ENCODE measurements at places on chromosomes 5 and 9.

GRCh38 chr5:131262953-131263541, 806 bp upstream of the CDC42SE2 start:
- no peak for DNase-seq

DNA sequence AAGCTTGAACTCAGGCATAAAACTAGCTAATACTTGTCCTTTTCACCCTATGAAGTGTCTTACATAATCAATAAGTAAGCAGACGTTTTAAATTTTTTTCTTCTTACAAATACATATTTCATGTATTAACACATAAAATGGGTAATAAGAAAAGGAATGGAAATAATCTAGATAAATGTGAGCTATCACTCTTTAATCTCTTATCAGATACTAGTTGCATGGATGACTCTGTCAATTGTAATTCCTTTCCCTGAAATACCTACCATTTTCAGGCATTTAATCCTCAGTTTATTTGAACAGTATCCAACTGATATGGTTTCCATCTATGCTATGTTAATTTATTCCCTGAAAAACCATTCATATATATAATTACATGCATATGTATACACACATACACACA, 166.0 kb upstream of the RGS7BP start:
- no peak for DNase-seq

GRCh38 chr5:66477596-66477995, 118.6 kb upstream of the MAST4 start:
- DNase-seq = no peak

DNA sequence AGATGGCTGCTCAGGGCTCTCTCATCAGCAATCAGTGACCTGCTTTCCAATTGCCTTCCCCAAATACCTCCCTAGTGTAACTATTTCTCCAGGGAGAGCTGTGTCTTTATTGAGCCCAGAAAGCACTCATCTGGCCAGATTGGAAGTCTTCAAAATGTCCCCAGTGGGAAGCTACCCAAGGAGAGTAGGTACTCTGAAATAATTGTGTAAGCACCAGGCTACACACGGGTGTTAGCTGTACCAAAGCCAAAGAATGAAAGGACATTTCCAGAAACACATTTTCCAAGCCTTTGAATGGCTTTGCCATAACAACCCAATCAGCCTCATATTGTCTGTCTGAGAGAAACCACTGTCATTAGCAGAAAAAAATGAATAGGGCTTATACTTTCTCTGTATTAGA, 318.8 kb downstream of the FAM170A start:
- DNase-seq = no peak

GRCh38 chr9:72936679-72937078, 16.2 kb downstream of the ALDH1A1 start:
- DNase-seq = no peak

GRCh38 chr9:129253803-129254381, 75.8 kb upstream of the IER5L start:
- DNase-seq = no peak

DNA sequence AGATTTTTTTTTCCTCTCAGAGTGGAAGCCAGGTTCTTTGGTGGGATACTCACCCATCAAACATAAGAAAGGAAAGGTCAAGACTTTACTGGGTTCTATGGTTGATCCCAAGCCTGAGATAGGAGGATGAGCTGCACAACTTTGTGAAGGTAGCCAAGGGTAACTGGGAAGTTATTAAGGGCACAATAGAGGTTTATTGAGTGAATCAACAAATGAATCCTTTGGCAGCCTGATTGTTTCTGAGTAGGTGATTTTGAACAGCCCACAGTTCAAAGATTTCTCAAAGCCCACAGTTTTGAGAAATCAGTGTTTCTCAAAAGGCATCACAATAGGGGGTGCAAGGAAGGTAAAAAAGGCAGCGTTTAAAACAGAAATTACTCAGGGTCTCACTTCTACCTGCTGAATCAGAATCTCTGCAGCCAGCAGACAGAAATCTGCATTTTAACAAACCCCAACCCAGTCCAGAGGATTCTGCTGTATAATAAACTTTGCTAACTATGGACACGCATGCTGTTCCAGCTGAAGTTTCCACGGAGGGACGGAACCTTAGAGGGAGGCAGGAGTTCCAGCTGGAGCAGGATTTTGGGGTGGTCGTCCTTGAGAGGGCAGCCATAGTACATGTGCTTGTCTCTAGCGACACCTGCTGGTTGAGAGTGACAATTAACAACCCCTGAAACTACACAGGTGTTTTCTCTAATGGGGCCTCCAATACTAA, 32.7 kb upstream of the FSD1L start:
- DNase-seq = peak; percentile 38

GRCh38 chr9:15743512-15743911, 190.7 kb downstream of the CCDC171 start:
- DNase-seq = no peak

- no peak for DNase-seq
These were observed 500.8 kb upstream of the WWC1 start for GRCh38 chr5:167790462-167791260.

DNA sequence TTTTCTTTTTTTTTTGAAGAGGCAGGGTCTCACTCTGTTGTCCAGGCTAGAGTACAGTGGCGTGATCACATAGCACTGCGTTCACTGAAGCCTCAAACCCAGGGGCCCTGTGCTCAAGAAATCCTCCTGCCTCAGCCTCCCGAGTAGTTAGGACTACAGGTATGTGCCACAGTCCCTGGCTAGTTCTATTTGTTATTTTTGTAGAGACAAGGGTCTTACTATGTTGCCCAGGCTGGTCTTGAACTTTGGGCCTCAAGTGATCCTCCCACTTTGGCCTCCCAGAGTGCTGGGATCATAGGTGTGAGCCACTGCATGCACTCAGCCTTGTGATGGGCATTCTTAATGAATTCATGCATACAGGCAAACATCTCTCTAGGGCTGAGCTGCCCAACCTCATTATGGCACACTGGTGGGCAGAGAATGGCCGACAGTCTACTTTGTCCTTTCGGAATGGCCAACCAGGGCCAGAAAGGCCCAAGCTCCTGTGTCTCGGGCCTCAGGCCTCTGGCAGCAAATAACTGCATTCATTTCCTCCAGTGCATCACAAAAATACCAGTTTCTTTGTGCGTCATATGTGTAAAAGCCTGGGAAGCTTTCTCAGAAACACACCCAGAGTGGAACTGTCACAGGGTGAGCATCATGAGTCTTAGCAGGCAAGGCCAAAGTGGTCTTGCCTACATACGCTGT, 27.2 kb downstream of the ANXA6 start:
- DNase-seq = no peak

- DNase-seq = no peak
These were observed 23.4 kb upstream of the SLC6A19 start for GRCh38 chr5:1177826-1178528.

DNA sequence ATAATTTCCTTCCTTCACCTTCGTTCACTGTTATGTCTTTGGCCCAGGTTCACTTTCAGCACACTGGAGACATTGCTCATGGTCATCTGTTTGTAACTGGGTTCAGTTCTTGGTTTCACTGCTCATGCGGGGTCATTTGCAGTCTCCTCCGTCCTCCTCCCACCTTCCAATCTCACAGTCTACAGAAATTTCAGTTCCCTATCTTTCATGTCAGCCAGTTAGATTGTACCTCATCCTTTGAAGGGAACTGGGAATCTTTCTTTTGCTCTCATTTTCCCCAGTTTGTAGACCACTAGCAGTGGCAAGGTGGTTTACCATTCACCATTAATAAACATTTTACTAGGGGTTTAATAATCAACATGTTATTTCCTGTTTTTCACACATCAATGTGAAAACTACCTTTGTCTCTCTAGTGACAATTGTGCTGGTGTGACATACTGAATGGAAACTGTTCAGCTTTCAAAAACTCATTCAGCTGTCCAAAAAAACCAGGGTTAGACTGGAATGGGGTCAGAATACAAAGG, 100.9 kb upstream of the IL6ST start:
- DNase-seq = no peak

DNA sequence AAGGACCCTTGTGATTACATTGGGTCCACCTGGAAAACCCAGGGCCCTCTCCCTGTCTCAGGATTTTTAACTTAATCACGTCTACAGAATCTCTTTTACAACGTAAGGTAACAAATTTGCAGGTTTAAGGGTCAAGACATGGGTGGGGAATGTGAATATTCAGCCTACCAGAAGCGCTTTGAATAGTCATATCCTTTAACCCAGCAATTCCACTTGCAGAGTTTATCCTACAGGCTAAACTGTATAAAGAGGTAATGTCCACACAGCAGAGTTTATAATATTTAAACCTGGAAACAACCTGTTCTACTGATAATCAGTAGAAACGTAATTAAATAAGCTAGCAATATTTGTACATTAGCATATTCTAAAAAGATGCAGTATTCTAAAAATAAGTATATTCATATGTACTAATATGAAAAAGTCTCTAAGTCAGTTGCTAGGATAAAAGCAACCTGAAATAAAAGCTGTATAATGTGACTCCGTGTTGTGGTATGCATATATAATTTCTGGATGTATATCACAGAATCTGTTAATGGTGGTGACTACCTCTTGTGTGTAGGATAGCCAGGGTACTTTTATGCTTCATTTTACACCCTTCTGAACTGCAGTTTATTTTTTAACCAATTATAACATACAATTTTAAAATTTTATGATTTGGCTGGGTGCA, 14.1 kb upstream of the NIPAL4 start:
- DNase-seq = no peak

DNA sequence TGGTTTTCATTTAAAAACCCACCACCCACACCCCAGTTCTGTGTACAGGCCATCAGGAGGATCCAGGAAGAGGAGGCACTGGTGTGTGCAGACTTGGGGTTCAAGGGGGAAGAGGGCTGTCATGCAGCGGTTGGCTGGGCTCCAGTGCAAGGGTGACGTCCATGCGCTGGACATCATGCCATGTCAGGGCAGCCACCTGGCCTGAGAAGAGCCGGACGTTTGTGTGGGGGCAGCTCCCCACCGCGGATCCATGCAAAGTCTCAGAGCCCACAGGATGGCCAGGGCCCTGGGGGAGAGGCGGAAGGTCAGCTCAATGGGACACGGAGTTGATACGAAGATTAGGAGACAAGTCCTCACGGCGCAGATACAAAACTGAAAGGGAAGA, 11.1 kb downstream of the BRD9 start:
- DNase-seq = no peak

GRCh38 chr9:76374783-76375559, 19.3 kb downstream of the RFK start:
- peak; percentile 82 for DNase-seq

DNA sequence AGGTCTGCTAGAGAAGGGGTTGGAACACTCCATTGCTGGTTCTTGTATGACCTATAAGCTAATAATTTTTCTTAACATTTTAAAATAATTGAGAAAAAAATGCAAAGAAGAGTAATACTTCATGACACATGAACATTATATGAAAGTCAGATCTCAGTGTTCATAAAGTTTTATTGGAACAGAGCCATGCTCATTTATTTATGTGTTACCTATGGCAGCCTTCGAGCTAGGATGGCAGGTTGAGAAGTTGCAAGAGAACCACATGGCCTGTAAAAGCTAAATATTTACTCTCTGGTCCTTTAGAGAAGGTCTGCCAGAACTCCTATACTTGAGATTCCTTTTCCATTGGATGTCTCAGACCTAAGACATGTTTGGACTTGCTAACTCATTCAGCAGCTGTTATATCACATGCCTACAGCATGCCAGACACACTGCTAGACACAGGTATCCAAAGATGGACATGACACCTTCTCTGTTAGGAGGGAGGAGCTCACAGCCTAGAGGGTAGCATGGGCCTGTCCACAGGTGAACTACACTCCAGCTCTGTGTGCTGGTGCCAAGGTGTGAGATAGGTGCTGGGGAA, 304.3 kb downstream of the ARHGAP26 start:
- DNase-seq = no peak

All from RCC 7860 (cell line).